ENCODE measurements at places on chromosomes 11 and 22.

- DNase-seq: no peak
Observed at GRCh38 chr11:134800130-134800529, 388.1 kb upstream of the B3GAT1 start.

DNA sequence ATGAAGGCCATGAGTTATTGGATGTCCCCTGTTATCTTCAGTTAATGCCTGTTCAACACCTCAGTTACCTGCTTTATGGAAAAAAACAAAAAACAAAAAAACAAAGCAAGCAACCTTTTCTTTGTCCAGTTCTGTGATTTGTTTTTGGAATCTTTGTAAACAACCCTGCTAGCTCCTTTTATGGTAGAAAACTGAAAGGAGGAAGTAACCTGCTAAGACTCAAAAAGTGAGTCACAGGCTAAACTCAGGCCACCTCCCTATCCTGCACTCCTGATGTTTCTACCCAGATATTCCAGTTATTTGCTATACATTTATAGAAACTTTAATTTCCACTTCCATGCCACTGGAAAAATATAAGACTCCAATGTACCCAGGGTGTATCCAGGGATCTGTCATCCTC is 20.6 kb upstream of the TLCD5 start:
- peak; percentile 23 for DNase-seq

GRCh38 chr11:27477243-27477642 is 4.7 kb upstream of the LGR4 start:
- no peak for DNase-seq

DNA sequence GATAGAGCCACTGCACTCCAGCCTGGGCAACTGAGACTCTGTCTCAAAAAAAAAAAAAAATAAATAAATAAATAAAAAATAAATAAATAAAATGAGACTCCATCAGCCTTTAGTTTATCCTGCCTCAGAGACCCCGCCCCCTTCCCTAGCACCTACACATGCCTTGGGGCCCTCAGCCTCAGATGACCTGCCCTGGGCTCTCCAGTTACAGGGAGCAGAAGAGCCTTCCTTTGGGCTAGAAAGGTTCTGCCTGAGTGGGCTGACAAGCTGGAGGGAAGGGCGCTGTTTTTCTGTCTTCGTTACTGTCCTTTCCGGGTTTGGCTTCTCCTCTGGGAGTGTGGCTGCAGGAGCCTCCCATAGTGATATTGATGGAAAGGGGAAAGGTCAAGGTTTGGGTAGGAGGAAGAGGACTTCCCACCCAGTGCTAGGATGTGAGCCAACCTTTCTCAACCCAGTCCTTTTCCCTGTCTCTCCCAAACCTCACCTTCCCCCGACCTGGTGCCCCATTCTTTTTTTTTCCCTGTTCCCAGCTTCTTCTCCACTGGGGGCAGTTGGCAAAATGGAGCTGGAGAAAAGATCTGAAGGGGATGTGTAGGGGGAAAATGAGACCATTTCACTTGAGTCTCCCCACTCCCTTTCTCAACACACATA is 1.5 kb upstream of the SF3B2 start:
- no peak for DNase-seq

DNA sequence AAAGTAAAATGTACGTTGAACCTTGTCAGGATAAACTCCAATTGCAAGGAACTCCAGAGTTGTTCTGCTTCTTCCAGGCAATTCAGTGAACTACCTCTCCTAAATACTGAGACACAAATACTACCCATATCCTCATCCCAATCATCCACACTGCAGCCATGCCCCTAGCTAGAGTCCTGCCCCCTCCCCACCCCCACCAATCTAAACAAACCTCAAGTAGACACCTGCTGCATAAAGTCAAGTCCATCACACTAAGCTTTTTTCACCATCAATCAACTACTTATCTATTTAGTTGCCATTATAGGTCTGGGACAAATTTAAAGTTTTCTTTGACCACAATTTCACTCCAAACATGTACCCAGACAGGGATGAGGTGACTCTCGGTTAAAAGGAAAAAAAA is 93.2 kb upstream of the APOA1 start:
- DNase-seq: no peak

- DNase-seq: no peak
Observed at GRCh38 chr11:26757995-26758394, 36.1 kb upstream of the SLC5A12 start.

DNA sequence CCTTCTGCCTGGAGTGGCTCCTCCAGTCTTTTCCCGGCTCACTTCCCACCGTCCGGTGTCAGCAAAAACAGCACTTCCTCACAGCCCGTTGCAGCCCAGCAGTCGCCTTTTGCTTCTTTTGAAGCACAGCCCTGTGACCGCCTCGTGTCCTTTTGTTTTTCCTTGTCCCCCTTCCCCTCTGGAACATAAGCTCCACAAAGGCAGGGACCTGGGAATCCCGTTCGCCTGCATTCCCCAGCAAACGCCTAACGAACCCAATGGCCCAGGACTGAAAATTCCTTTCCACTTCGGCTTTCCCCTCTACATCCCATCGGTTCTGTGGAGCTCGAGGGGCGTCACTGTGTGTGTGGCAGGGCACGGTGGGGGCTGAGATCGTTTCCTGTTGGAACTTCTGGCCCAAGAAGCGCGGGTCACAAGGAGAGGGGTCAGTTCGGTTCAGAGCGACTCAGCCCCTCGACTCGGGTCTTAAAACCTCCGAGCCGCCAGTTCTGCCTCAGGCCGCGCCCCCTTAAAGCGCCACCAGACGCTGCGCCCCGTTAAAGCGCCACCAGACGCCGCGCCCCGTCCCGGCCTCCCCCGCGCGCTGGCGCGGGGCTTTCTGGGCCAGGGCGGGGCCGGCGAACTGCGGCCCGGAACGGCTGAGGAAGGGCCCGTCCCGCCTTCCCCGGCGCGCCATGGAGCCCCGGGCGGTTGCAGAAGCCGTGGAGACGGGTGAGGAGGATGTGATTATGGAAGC is 841 bp downstream of the RIC8A start:
- peak; percentile 76 for DNase-seq

- no peak for DNase-seq
Observed at GRCh38 chr11:61281581-61282250, 13.4 kb downstream of the VWCE start.

DNA sequence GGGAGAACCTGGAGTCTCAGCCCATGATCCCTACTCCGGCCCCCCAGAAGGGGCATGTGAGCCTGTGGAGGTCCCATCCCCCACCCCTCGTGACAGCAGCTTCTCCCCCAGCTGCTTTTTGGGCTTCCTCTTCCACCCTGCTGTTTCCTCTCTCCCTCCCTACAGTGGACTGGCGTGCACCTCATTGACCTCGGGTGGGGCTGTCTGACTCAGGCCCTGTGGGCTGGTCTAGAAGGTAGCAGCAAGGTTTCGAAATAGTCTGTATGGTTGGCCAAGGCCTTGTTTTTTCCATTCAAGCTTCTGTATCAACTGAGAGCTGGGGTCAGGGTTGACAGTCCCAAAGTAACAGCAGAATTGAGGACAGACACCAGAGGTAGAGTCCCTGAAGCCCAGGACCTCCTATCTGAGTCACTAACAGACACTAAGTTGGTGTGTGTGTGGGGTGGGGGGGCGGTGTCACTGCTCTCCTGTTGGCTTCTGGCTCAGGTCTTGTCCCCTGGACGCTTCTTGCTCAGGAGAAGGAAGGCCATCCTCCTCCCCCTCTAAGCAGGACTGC is 7.7 kb downstream of the SLC37A2 start:
- DNase-seq: peak; percentile 55

All from HTR-8/SVneo (cell line).